IPS DF 6.9 (cell line): ENCODE measurements at places on chromosomes 3 and 15.

GRCh38 chr3:126992776-126993175 is 9.9 kb downstream of the PLXNA1 start:
- no peak for DNase-seq

DNA sequence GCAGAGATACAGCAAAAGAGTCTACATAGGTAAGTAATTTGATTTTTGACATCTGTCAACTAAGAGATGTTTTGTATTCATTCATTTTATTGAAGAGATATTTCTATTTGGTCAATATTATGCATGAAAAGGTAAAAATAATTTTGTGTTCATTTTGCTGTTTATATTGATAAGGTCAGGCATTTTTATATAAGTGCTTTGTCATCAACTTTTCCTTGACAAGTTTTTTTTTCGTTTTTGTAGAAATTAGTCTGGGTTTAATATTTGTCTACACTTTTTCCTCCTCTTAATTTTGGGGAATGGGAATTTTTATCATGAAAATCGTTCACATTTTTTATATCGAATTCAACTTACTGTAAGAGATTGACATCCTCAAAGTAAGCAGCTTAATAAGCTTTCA is 67.7 kb downstream of the STT3B start:
- DNase-seq: no peak

GRCh38 chr3:7188551-7188950 is 327.6 kb downstream of the GRM7 start:
- no peak for DNase-seq

GRCh38 chr15:87387766-87388165 is 868.8 kb downstream of the NTRK3 start:
- DNase-seq: no peak

GRCh38 chr3:139797724-139798343 is 120.1 kb upstream of the NMNAT3 start:
- peak; percentile 29 for DNase-seq

DNA sequence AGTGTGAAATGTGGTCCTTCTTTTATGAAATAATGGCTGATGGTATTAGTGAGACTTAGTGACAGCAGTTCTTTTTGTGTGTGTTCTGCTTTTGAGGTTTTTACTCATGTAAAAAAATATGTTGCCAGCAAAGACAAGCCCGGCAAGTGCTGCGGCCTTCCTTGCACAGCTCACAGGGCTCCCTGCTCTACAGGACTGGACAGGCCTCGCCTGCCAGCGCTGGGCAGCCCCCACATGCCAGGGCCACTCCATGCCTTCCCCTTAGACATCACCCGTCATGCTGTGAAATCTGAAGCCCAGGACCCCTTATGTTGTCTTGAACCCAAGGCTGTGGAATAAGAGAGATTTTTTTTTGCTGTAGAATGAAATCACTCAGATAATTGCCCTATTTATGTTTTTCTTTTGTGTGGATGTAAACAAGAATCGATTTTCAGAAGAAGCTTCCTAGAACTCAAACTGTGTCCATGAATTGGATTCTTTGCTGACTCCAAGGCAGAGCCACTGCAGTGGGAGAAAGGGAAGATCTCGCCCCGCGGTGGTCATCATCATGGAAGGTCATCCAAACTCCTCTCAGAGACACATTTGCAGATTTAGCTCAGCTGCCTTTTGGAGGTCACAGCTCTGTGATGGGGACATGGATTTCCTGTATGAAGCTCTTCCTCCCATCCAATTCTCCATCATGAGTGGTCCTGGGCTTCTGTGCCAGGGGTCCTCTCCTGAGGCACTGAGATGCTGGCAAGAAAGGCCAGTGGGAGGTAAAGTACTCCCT is 150.8 kb downstream of the ATP10A start:
- no peak for DNase-seq

DNA sequence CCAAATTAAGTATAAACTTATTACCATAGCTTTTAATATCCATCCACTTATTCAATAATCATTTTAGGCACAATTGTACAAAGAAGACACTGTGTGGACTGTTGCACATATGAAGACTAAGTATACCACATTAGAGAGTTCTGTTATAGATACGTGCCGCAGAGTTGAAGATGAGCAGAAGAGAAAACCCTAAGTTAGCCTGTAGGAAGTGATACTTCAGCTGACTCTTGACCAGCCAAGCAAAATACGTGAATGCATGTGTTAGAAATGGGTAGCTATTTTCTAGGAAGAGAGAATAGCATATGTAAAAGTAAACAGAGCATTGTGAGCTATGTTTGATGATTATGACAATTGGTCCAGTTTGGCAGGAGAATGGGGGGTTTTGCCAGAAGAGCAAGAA is 272.0 kb upstream of the ATP11B start:
- no peak for DNase-seq

DNA sequence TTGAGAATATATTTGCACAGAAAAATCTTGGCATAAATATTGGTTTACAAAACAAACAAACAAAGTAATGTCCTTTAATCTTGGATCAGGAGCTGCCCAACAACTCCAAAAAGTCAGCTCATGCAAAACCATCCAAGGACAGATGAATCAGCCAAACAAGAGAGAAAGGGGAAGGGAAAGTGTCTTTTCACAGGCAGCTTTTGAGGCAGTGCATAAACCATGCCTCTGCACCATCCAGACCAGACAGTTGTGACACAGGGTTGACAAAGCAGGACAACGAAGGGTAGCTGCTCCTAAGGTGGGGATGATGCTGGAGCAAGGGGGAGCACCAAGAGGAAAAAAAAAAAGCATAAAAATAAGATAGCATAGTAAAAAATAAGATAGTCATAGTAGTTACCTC is 8.7 kb downstream of the CD86 start:
- DNase-seq: no peak

DNA sequence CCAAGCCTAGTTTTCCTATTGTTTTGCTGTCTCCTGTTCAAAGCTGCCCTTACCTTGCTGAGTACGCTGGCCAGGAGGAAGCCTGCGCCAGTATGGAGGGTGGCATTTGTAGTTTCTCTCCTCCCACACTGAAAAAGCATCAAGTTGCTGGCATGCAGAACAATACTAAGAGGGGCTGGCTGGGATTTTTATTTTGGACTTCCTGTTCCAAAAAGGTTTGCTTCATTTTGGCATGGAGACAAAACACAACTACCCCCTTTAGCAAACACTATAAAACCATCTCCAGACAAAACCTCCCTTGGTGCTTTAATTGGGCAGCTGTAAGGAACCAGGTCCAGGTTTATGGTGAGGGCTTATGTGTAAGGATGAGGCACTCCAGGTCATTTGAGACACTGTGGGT is 457.6 kb downstream of the PDCD6IP start:
- no peak for DNase-seq

GRCh38 chr3:54324103-54324502 is 201.8 kb downstream of the CACNA2D3 start:
- no peak for DNase-seq

GRCh38 chr3:157981819-157982218 is 124.4 kb downstream of the SHOX2 start:
- no peak for DNase-seq

DNA sequence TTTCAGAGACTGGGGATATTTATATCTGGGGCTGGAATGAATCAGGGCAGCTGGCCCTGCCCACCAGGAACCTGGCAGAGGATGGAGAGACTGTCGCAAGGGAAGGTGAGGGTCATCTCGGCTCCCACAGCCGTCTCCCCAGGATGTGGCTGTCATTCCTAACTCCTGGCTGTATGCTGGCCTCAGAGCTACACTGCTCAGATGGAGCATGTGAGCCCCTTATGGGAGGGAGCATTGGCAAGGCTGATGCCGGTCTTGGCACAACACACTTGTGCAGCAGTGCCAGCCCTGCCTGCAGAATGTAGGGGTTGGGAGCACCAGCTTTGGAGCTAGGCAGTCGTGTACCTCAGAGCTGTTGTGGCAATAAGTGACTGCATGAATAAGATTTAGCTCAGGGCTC is 5.2 kb downstream of the RCCD1 start:
- no peak for DNase-seq
